ENCODE measurements at places on chromosomes 13 and 19.

DNA sequence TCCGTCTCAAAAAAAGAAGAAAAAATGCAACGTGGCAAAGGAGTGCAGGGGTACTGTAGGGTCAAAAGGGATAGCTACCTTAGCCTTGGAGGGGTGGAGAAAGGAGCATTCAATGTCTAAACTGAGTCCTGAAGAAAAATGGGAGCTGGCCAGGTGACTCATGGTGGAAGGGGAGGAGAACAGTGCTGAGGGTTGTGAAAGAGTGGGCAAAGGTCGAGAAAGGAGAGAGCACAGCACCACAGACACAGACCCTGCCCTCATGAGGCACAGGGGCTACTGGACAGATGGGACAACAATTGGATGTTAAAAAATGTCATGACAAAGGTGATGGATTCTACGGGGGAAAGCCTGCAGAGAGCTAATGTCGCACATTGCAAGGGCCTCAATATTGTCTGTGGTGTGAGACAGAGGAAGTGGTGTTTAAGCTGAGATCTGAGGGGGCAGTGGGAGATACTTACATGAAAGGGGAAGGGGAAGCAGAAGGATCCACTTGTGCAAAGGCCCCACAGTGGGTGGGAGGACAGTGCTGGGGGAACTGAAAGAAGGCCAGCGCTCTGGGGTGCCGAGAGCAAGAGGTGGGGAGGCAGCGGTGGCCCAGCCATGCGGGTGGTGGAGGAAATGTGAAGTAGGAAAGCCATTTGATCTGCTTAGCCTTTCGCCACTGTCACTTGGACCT lies 42.9 kb upstream of the URAD start:
- no peak for DNase-seq

- no peak for DNase-seq
These were observed 46.1 kb upstream of the GPC6 start for GRCh38 chr13:93180356-93180969.

- no peak for DNase-seq
These were observed 8.7 kb upstream of the RPL21 start for GRCh38 chr13:27242702-27243101.

GRCh38 chr19:55635334-55635717 lies 5.5 kb upstream of the ZNF580 start:
- DNase-seq, result no peak

DNA sequence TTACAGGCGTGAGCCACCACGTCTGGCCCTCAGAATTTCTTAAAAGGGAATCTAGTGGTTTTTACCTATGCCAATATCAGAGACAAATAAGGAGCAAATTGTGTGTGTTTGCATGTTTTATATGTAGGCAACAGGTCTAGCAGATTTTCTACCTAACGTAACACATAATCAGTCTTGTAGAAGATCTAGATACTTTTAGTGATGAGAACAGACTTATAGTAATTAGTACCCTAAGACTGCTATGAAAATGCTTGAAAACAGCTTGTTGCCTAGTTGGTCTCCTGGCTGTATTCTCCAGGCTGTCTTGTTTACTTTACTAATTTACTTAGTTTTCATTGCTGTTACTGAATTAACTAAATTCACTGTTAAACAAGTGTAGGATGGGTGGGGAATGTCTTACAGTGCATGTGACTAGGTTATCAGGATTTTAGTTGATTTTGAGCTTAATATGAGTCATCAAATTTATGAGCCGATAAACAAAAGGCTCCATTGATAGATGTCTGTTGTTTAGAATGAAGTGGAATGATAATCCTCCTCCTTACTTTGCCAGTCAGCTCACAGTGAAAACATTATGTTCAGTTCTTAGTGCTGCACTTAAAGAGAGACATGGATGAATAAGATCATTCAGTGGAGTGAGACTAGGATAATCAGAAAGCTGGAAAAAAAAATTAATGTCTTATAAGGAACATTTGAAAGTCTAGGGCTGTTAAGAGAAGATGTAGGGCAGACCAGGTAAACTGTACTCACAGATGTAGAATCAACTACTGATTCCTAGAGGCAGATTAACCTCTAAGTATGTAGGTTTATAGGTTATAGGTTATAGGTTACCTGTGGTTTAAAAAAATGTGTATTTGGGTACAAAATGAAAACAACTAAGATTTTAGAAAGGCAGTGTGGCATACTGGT lies 22.4 kb downstream of the GTF2F2 start:
- no peak for DNase-seq

- DNase-seq, result no peak
These were observed 207.9 kb upstream of the MAB21L1 start for GRCh38 chr13:35684432-35684831.

DNA sequence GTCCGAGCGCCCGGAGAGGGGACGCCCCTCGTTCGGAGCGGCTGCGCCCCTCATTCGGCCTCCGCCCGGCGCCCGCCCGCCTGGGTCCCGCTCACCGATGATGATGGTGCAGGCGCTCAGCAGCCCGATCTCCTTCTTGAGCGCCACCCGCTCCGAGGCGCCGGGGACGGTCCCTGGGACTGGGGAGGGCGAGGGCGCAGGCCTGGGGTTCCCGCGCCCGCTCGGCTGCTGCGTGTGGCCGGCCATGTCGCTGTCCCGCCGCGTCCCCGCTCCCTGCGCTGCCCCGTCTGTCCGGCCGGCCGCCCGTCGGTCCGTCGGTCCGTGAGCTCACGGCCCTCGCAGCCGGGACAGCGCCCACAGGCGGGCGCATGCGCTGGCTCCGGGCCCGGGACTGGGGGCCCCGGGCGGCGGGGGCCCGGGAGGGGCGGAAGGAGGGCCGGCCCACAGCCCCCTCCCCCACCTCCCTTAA lies at the start of gene SLC7A10:
SLC7A10 (minus strand) TSS at position 393 of the 469 bp plus-strand sequence; CDS start at position 246, 147 bp downstream.
- no peak for DNase-seq

DNA sequence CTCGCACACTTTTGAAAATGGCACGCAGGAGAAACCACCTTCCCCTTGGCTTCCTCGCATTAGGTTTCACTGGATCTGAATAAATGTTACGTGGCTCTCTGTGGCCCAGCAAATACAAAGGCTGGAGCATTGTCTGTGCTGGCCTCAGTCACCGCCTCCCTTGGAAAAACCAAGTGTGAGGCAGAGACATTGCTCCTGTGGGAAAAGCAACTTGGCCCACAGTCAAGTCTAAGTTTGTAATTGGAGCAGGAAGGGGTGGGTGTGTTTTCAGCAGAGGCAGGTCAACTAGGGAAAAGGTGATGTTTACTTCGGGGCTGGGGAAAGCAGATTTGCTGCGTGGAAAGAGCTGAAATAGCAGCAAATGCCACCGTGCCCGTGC lies 101.6 kb downstream of the IRS2 start:
- DNase-seq, result no peak

GRCh38 chr19:44813841-44814470 lies 5.1 kb downstream of the BCAM start:
- no peak for DNase-seq

GRCh38 chr13:112012016-112012704 lies 54.8 kb upstream of the SOX1 start:
- no peak for DNase-seq

- no peak for DNase-seq
These were observed 25.6 kb downstream of the CCDC8 start for GRCh38 chr19:46387713-46388130.

- DNase-seq, result no peak
These were observed 3.8 kb downstream of the ZC3H4 start for GRCh38 chr19:47109541-47110375.

GRCh38 chr19:50026550-50026906 lies 723 bp downstream of the ZNF473 start:
- no peak for DNase-seq

- DNase-seq, result no peak
These were observed 156.1 kb downstream of the IRS2 start for GRCh38 chr13:109630271-109630670.

DNA sequence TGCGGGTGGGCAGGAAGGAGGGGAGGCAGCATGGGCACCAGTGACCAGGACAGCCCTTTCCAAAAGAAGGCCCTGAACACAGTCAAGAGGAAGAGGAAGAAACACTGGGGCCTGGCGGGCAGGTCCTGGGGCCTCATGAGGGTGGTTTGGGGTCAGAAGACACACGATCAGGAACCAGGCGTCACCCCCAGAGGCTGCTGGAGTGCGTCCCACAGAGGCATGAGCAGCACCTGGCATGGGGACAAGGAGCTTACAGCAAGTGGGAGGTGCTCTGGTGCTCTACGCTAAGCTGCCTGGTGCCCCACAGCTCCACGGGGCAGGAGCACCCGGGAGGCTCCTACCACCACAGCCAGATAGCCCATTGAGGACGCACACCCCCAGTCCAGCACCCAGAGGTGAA lies 20.0 kb downstream of the ELL start:
- DNase-seq, result no peak

GRCh38 chr19:41691268-41691970 lies 3.3 kb upstream of the CEACAM7 start:
- peak; percentile 34 for DNase-seq

GRCh38 chr13:33235078-33235477 lies 50.5 kb downstream of the STARD13 start:
- DNase-seq, result no peak

GRCh38 chr19:44848036-44848811 lies 2.1 kb downstream of the NECTIN2 start:
- no peak for DNase-seq

DNA sequence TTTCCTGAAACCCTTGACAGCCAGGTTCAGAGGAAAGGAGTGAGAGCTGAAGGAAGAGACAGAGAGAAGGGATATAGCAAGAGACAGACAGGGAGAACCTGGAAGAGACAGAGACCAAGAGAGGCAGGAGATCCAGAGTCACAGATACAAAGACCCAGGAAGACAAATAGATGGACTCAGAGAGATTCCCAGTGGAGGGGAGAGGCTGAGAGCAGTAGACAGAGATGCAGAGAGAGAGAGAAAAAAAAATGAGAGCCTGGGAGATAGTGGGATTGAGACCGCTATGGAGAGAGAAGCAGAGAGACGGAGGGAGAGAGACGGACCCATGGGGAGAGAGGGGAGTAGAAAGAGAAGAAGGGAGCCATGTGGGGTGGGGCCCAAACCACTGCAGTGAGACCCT lies 763 bp downstream of the FXYD7 start:
- DNase-seq, result no peak

- peak; percentile 39 for DNase-seq
These were observed 21.1 kb downstream of the PRR36 start for GRCh38 chr19:7852851-7853769.

DNA sequence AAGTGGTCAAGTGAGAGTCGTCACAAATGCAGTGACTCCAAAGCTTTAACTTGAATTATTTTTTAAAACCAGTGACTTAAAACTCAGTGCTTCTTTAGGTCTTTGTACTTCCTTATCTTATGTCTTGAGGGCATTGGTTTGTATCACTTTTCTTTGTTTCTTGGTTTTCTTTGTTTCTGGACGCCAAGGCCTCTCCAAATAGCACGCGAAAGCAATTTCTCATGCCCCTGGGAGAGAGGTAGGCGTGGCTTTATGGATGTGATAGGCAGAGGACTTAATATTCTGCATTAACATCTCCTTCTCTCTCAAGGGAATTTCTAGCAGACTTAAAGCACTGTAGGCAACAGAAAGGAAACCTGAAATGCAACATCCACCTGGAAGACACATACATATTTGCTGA lies 20.6 kb downstream of the UBE2L5 start:
- no peak for DNase-seq

- no peak for DNase-seq
These were observed 1265.5 kb downstream of the PCDH9 start for GRCh38 chr13:65964672-65965071.

DNA sequence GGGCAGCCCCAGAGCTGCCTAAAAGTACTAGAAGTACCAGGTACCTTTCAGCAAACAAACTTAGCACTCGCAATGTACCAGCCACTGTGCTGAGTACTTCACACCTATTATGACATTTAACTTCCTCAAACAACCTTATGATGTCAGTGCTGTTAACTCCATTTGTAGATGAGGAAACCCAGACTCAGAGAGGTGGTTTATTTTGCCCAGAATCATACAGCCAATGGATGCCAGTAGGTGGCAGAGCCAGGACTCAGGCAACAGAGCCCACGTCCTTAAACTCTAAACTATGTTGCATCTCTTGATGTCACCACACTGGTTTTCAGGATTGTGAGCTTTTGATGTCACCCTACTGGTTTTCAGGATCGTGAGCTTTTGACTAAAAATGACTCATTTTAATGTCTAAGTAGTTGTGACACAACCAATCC lies 78.9 kb downstream of the FLT1 start:
- DNase-seq, result no peak

- DNase-seq, result no peak
These were observed 21.6 kb downstream of the PCDH9 start for GRCh38 chr13:67208552-67208951.

GRCh38 chr19:11813703-11814028 lies 407 bp upstream of the ZNF440 start:
- no peak for DNase-seq

- DNase-seq, result no peak
These were observed 140.5 kb downstream of the NDFIP2 start for GRCh38 chr13:79621449-79621848.

DNA sequence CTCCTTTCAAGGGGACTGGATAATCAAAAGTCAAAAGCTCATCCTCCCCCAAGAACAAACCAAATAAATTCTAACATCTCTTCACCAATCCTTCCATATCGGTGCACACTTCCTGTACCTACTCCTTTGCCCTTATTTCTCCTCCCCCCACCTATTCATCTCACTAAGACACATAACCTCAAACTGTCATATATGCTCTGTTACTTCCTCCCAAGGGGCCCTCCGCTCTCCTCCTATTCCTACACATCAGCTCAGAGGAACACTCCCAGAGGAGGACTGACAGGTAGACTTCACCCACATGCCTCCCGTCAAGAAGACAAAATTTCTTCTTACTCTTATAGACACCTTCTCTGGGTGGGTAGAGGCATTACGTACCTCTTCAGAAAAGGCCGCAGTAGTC lies 48.1 kb downstream of the ZNF93 start:
- no peak for DNase-seq

GRCh38 chr13:112924365-112924764 lies 44.6 kb upstream of the MCF2L start:
- no peak for DNase-seq

DNA sequence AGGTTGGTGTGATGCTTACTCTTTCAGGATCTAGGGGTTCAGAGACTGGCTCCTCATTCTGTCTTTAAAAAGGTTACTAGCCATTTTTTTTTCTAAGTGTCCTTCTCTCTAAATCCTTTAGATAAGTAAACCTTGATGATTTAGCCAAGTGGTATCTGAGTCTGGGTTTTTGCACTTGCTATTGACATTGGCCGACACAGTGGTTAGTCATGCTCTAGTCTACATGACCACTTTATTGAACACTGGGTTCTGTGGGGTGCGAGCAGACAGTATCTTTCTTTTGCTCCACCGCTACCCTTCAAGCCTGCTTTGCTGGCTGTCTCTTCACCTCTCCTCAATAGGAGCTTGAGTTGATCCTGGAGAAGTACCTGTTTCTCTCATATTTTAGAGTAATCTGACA lies 6.2 kb upstream of the NUP58 start:
- DNase-seq, result no peak

All from NCI-H748 treated with DMSO at 0.1 percent for 48 hours (cell line).